ENCODE measurements at places on chromosomes 2 and 18.

- DNase-seq: no peak
Observed at GRCh38 chr18:354471-354870, 86.6 kb upstream of the THOC1 start.

DNA sequence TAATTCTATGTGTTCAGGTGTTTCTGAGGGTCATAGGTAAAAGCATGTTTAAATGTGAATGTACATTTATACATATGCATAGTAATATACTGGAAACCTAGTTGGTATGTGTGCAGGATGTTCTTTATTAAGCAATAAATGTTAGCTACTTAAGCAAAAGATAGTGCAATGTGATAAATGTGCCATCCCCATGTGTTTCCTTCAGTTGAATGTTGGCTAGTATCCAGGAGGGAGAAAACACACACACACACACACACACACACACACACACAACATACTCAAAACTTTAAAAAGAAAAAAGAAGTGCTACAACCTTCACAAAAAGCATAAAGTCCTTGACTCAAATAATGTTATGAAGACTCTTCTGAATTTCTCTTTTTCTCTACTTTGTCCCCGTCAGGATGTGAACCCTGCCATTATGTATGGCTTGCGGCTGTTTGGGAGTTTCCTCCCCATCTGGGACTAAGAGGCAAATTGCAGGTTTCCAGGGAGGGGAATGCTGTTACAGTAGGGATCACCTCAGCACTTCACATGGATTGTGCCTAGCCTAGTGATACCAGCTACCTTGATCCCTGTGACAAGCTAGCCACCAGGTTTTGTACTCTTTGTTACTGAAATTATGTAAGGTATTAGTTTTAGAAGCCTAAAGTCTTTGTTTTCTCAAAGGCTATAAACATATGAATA, 82.6 kb downstream of the IKZF2 start:
- no peak for DNase-seq

- DNase-seq: no peak
Observed at GRCh38 chr2:55776479-55776878, 82.8 kb upstream of the PNPT1 start.

DNA sequence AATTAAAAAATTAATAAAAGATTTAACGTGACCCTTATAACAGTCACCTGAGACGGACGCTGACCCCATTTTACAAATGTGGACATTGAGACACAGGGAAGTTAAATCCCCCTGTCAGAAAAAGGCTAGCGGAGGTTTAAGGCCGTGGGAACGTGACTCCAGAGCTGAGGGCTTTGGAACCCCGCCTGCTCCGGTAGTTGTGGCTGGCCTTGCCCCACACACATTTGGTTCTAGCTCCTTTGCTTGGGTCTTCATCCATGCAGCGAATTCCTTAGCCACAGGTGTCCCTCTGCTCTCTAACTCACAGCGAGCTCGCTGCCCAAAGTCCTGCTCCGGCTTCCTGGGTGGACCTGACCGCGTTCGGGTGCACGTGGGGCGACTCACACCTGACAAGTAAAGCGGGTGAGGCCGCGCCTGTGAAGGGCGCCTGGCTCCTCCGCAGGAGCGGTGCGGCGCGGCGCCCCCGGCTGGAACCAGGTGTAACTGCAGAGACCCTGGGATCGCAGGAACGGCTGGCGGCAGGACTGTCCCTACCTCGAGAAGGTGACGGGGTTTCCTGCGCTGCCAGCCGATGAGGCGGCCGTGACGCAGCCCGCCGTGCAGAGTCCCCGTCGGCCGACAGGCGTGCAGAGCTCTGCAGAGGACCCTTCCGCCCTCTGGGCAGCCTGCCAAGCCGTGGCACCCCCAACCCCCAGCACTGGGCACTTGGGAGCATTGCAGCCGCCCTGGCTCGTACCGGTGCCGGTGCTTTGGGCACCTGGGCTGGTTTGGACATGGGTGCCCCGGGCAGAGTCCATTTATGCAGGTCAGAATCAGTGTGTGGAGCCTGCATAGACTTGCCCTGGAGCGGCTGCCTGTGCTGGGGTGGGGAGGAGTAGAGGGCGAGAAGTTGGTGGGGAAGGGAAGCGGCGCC, 2.4 kb upstream of the PROC start:
- peak; percentile 59 for DNase-seq

GRCh38 chr18:59911600-59911999, 11.8 kb downstream of the PMAIP1 start:
- no peak for DNase-seq

GRCh38 chr2:56184500-56185011, 766 bp downstream of the CCDC85A start:
- no peak for DNase-seq

- no peak for DNase-seq
Observed at GRCh38 chr18:36127836-36128529, 1.2 kb downstream of the SLC39A6 start.

GRCh38 chr18:45962866-45963265, 4.3 kb downstream of the EPG5 start:
- no peak for DNase-seq

GRCh38 chr2:195318440-195319111, 338.4 kb upstream of the SLC39A10 start:
- no peak for DNase-seq

DNA sequence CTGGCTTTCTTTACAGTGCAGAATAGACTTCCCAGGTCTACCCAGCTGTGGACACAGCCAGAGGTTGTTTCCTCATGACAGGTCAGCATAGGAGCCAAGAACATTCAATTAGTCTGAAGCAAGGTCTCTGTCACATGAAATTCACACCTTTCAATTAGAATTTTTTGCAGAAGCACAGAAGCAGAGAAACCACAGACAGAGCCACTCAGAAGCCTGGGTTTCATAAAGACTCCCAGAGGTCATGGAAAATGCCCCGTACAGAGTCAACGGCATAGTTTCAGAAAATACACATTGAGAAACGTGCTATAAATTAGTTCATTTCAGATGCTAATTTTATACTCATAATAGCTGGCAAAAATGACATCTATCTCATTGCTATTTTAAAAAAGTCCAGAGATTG, 87.0 kb upstream of the TMEM200C start:
- no peak for DNase-seq

DNA sequence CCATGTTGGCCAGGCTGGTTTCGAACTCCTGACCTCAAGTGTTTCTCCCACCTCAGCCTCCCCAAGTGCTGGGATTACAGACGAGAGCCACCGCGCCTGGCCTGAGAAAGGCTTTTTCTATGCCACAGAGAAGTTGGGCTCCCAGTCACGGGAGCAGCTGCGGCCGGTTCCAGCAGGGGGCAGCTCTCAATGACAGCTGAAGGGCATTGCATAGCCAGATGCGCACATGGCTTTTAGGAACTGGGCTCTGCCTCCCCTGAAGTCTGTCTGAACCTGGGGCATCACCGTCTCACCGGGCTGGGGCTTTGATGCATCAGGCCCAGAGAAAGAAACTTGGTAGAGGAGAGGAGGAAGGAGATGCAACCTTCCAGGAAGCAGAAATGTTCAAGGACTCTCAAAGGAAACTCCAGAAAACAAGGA, 84.2 kb upstream of the LAPTM4A start:
- DNase-seq: no peak

GRCh38 chr2:207252979-207253645, 87.4 kb upstream of the KLF7 start:
- DNase-seq: no peak

DNA sequence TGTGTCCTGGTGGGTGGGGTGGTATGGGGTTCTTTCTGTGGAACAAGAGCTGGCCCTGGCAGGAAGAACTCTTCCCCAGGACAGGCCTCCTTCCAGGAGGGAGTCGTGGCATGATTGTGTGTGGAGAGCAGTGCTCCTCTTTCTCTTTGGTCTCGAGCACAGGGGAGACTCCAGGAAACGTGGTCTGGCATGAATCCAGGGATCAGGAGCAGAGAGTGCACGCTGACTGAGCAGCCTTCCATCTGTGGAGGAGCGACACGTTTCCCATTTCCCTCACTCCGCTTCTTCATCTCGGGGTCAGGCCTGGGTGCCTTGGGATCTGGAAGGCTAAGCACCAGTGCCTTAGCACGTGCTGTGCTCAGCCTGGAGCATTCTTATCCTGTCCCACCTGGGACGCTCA, 132.0 kb upstream of the HDAC4 start:
- DNase-seq: no peak

GRCh38 chr2:145813481-145813880, 1293.6 kb upstream of the ZEB2 start:
- no peak for DNase-seq

GRCh38 chr18:23302851-23303527, 150.1 kb upstream of the RIOK3 start:
- DNase-seq: no peak

DNA sequence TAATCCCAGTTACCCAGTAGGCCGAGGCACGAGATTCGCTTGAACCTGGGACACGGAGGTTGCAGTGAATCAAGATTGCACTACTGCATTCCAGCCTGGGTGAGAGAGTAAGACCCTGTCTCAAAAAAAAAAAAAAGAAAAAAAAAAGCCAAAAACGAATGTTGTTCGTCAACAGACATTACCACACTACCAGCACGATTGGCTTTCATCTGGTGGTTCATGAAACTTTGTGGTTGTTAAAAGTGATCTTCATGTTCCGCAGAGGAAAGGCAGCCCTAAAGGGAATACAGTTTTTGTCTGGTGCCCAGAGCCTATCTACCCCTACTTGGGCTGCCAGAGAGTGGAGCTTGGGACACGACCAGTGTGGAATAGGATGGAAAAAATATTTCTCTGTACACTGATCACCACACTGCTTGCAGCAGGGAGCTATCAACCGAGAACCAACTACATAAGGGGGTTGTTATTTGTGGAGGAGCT, 13.6 kb upstream of the CXCR4 start:
- DNase-seq: no peak

DNA sequence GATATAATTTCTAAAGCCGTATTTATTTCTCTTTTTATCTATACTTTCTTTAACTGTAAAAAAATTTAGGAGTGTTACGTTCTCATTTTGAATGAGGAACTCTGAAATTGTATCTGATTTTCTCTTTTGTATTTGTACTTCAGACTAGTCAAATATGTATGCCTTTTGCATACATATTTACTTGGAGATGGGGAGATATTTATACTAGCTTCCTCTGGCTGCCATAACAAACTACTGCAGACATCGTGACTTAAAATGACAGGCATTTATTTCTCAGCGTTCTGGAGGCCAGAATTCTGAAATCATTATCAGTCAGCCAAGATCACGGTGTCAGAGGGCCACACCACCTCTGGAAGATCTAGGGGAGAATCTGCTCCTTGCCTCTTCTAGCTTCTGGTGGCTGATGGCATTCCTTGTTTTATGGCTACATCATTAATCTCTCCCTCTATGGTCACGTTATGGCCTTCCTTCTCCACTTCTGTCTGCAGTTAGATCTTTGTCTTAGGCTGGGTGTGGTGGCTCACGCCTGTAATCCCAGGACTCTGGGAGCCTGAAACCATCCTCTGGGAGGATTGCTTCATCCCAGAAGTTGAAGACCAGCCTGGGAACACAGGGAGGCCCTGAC, 8.2 kb downstream of the LCLAT1 start:
- DNase-seq: no peak

- DNase-seq: no peak
Observed at GRCh38 chr18:75121266-75121665, 87.7 kb downstream of the PTGR3 start.

DNA sequence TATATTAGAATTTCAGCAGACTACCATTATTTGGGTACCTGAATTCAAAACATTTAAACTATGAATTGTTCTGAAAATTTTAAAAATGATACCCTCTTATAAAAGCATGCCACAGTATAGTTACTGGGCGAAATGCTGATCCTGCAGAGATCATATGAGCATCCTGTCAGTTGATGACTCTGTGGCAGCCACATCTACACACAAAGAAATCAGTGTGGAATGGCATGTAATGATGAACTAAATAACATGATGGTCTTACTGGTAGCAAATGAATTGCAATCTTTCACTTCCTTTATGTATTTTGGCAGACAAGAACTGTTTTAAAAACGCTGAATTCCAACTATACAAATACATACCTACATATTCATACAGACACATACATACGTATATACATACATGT, 38.3 kb downstream of the MRPS9 start:
- no peak for DNase-seq

DNA sequence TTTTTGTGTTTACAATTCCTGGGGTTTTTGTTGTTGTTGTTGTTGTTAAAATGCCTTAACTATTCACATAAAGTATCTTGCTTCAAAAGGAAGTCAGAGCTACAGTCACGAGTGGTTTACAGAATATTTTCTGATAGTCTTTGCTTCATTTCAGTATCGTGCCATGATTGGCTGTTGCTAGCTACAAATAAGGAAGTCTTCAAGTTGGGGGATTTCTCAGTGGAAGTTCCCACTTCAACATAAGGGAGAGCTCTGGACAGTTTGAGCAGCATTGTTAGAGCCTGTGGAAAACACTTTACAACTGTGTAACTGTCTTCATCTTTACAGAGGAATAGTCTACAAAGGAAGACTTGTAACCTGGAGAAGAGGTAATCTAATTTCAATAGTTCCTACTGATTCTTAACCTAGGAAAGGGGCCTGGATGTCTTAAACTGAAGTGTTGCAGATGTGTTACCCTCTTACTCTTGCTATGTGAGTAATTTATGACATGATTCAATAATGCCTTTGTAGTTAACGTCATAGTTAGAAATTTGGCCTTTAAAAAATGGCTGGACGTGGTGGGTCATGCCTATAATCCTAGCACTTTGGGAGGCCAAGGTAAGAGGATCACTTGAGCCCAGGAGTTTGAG, 23.4 kb upstream of the TANK start:
- no peak for DNase-seq

DNA sequence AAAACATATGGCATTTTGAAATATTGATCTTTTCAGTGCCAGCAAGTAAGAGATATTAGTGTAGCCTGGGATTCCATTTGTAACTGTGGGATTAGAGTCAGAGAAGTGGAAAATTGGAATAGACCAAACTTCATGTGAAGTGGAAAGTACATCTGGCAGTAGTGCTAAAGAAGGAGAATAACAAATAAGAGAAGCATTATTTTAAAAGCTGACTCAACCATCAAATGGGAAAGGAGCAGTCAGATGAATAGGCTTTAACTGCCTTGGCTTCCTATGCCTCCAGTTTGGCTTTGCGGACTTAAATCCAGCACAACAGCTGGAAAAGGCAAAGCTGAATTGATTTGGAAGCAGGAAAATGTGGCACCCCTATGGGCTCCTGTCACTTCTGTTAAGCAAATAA, 623.1 kb downstream of the TSN start:
- DNase-seq: no peak

DNA sequence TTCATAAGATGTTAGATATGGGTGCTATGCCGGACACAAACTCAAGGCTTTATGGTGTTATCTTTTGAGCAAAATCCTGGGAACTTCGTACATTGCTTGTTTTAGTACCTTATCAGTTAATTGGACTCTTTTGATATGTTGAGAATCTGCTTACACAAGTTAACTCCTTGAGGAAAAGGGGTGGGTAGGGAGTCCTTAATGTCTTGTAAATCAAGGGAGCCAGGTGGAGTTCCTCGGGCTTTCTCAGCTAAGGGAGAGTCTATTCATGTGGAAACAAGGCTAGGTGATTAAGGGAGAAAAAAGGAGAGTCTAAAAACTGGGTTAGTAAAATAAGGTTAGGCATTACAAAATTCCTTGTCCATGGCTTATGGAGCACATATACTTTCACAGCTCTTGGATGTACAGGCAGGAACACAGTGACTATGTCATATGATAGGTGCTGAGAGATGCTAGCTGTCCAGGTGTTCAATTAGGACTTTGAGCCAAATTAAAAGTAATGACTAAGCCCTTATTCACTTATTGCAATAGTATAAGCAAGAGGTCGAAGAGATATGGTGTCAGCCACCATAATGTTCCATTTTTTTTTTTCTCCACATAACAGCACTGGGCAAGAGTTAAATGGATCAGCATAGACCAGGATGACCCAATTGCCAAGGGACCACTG, 59.5 kb upstream of the DYNAP start:
- no peak for DNase-seq

GRCh38 chr2:171522788-171523087, 464 bp downstream of the CYBRD1 start:
- no peak for DNase-seq

Data from stimulated activated CD8-positive, alpha-beta memory T cell treated with anti-CD3 and anti-CD28 coated beads, Interleukin-4, amount 100 ng/mL, for 4 hours (primary cell).